ENCODE measurements at places on chromosomes 16 and 17.

DNA sequence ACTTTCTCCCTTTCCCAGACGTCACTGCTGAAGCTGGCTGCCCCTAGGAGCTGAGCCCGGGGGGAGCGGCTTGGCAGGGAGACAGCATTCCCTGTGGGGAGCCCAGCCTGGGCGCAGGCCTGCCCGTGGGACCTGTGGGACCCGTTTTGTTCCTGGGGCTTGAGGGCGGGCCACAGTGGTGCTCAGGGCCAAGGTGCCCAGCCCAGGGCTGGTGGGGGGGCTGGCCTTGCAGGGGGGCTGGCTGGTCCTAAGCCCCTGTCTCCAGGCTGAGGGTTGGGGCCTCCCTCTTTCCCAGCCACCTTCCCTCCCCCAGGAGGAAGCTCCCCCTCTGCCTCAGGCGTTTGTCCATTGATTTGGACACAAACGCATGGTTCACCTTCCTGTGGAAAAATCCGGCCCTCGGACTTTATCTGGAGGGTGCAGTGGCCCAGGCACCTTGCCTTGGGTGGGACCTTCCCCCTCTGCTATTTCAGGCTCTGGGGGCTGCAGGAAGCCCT is 4.4 kb downstream of the NHERF2 start:
- no peak for DNase-seq

DNA sequence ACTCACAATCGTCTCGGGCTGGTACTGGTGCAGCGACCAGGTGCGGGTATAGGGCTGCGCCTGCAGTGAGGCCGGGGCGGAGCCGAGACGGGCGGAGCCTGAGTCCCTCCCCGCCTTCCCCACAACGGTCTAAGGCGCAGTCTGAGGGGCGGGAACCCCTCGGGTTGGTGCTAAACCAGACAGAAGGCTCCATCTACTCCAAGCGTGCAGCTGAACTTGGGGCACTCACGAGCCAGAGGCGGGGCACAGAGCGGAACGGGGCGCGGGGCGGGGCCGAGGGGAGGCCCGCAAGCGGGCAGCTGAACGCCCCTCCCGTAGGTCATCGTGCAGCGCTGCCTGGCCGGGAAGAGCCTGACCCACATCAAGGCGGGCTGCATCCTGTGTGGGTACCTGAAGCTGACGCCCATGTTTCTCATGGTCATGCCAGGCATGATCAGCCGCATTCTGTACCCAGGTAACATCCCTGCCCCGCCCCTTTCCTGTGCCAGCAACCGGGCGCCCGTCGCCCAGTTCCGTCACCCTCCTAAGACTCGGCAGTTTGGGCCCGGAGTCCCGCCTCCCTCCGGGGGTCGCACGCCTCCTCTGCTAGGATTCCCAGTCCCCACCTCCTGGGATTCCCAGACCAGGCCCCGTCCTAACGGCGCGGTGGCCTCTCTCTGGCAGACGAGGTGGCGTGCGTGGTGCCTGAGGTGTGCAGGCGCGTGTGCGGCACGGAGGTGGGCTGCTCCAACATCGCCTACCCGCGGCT is 5.0 kb downstream of the SLC5A2 start:
- no peak for DNase-seq

GRCh38 chr17:59804901-59805465 is 87.8 kb downstream of the TUBD1 start:
- DNase-seq, result no peak

DNA sequence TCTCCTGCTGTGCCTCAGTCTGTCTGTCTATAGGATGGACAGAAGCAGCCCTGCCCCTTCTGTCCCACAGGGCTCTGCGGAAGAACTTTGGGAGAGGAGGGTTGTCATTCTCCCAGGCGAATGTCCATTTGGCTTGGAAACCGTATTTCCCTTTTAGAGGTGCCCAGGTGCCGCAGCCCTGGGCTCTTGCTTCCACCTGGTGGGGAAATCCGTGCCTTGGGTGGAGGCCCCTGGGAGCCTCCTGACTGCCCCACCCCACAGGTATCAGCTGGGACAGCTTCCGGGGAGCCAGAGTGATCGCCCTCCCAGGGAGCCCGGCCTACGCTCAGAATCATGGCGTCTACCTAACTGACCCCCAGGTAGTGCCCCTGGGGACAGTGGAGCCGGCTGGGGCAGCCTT is 12.7 kb downstream of the FCSK start:
- DNase-seq, result no peak

DNA sequence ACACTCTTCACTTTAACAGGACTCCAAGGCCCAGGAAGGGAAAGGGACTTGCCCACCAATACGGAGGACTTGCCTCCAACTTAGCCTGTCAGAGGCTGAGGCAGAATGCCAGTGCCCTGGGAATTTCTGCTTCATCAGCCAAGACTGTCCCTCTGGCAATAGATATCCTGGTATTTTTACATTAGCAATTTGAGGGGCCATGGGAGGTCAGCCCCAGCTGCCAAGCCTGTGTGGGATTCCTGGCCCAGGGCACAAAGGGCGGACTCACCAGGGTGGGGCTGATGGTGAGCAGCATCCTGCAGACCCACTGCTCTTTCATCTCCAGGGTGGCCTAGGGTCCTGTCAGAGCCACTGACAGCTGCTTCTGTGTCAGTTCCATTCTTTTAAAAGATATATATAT is 78.3 kb upstream of the CIBAR2 start:
- DNase-seq, result no peak

- no peak for DNase-seq
Observed at GRCh38 chr16:21023509-21024202, 123.1 kb downstream of the LYRM1 start.

GRCh38 chr17:2563543-2563942 is 29.9 kb upstream of the PAFAH1B1 start:
- DNase-seq, result no peak

- no peak for DNase-seq
Observed at GRCh38 chr16:86514481-86515376, 4.4 kb downstream of the FOXF1 start.

GRCh38 chr17:73856556-73856955 is 212.3 kb upstream of the SDK2 start:
- DNase-seq, result no peak

DNA sequence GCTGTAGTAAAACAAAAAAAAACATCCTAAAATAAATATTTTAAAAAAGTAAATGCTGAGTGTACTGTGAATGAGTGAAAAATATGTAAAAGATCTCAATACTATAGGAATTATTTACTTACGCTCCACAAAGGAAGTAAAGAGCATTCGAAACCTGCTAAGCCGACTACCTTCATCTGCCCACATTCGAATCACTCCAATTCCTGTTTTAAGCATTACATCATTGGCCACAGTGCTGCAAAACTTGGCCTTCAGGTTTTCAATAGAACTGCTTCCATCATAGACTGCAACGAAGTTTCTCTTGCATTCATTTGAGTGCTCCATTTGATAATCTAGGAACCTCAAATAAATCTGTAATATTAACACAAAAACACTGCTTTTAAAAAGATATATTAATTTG is 34.4 kb downstream of the NETO2 start:
- DNase-seq, result no peak

- DNase-seq, result no peak
Observed at GRCh38 chr16:31132303-31132979, 3.1 kb downstream of the PRSS8 start.

GRCh38 chr16:4081521-4082021 is 34.7 kb downstream of the ADCY9 start:
- no peak for DNase-seq

DNA sequence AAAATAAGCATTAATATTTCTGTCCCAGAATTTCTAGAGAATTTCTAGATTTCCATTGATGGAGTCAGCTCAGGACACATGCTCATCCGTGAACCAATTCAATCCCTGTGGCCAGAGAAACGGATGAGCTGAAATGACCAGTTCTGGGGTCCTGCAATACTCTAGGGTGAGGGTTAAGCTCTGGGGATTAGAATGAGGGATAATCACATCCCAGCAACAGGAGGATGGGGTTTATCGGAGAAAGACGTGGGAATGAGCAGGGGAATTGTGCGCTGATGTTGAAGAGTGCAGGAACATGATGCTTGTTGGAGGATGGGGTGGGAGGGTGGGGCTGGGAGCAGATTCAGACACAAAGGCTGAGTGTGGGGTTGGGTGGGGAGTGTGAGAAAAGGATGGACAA is 64.1 kb downstream of the SLC5A11 start:
- no peak for DNase-seq

GRCh38 chr17:8745586-8746500 is 1.2 kb upstream of the CCDC42 start:
- peak; percentile 74 for DNase-seq

DNA sequence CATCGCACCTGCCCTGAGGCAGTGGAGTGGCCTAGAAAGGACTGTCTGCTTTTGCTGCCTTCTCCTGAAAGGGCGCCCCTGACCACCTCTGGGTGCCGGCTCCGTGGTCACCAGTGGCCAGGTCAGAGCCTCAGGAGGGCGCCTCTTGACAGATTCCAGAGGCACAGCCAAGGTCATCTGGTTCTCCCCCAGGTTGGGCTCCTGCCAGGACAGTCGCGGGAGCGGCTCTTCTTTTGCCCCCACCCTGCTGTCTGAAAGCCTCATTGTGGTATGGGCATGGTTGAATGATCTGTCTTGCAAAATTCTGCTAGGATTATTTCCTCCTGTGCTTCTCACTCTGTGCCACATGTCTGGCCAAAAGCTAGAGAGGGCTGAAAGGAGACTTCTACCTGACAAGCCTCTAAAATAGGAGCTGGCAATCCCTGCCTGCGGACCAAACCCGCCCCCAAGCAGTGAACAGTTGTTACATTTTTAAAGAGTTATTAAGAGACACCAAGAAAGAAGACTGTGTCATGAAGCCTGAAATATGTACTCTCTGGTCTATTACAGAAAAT is 82.8 kb downstream of the SNX29 start:
- DNase-seq, result no peak

DNA sequence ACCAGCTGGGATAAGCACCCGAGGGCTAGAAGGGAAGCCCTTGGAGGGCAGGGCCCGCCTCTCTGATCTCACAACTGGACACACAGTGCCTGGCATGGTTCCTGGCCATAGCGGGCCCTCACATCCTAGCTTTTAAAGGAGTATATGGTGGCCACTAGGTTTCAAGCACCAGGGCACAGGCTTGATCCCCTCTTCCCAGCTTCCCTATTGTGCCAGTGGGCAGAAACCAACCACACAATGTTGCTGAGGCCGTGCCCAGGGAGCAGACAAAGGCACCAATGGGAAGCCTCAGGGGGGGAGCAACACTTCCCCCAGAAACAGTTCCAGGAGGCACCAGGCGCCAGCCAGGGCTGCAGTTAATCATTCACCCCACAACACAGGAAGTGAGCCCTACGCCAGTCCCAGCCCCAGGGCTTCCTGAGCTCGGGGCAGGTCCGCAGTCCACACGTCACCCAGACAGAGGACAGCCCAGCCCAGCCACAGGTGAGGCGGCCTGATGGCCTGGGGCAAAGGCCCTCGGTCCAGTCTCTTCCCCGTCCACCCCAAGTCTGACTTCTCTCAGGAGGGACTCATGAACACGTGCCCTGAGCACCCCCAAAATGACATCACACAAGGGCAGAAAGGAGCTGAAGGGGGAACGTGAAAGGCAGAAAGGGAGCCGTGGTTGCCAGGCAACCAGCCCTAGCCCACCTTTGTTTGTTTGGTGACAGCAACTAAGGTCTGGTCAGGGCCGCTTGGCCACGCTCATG is 12.8 kb downstream of the SMIM5 start:
- no peak for DNase-seq

DNA sequence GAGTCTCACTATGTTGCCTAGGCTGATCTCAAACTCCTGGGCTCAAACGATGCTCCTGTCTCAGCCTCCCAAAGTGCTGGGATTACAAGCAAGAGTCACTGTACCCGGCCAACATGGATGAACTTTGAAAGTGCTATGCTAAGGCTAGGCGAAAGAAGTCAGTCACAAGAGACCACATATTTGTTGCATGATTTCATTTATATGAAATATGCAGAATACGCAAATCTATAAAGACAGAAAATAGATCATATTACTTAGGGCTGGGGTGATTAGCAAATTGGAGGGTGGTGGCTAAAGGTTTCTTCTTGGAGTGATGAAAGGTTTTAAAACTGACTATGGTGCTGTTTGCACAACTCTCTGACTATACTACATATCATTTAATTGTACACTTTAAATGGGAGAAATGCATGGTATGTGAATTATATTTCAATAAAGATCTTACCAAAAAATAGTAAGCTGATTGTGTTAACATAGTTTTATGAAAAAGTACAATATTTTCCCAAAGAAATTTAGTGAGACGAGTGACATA is 1.2 kb upstream of the FLYWCH1 start:
- no peak for DNase-seq

- DNase-seq, result no peak
Observed at GRCh38 chr16:66735891-66736290, 15.5 kb downstream of the DYNC1LI2 start.

DNA sequence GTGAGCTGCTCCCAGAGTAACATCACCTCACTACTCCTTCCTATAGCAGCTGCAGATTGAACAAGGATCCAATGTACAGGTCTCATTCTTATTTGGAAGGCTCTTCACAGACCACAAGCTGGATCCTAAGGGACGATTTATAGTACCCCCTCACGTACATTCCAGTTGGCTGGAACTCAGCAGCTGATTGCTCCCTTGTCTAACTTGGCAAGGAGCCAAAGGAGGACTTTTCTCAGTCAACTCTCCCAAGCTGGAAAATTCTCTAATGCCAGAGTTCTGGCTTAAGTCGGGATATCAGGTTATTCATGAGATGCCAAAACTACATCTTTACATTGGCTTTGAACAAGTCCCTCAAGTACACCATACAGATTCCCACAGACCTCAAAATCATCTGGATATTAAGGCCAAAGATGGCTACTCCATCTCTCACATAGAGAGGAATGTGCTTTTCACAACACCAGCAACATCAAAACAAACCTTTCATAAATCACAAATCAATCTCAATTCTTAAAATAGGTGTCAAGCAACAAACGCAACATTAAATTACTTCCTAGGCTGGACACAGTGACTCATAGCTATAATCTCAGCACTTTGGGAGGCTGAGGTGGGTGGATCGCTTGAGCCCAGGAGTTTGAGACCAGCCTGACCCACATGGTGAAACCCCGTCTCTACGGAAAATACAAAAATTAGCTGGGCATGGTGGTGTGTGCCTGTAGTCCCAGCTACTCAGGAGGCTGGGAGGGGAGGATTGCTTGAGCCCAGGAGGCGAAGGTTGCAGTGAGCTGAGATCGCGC is 39.3 kb downstream of the SMG6 start:
- DNase-seq, result no peak

DNA sequence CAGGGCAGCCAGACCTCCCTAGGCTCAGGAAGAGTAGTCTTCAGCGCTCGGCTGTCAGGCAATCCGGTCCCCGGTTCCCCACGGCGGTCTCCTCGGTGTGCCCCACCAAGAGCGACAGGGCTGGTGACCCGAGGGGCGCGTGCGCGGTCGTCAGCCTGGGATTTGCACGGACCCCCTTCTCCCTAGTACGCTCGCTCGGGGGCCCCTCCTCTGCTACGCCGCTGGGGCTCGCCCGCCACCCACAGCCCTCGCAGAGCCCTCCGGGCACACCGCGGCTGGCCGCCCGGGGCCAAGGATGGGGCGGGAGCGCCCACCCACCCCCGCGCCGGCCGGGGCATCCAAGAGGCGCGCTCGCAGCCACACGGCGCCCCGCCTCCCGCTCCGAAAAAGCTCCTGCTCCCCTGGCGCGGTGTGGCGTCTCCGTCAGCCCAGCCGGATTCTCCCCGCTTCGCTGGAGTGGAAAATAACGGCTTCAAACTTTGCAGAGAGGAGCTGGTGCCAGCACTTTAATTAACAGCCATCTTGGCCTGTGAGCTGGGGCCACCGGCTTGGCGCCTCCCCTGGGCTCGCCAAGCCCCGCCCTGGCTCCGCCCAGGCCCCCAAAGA is 2.1 kb upstream of the C1QL1 start:
- no peak for DNase-seq

Measured in activated naive CD4-positive, alpha-beta T cell (primary cell).